ENCODE measurements at places on chromosomes 11 and 22.

DNA sequence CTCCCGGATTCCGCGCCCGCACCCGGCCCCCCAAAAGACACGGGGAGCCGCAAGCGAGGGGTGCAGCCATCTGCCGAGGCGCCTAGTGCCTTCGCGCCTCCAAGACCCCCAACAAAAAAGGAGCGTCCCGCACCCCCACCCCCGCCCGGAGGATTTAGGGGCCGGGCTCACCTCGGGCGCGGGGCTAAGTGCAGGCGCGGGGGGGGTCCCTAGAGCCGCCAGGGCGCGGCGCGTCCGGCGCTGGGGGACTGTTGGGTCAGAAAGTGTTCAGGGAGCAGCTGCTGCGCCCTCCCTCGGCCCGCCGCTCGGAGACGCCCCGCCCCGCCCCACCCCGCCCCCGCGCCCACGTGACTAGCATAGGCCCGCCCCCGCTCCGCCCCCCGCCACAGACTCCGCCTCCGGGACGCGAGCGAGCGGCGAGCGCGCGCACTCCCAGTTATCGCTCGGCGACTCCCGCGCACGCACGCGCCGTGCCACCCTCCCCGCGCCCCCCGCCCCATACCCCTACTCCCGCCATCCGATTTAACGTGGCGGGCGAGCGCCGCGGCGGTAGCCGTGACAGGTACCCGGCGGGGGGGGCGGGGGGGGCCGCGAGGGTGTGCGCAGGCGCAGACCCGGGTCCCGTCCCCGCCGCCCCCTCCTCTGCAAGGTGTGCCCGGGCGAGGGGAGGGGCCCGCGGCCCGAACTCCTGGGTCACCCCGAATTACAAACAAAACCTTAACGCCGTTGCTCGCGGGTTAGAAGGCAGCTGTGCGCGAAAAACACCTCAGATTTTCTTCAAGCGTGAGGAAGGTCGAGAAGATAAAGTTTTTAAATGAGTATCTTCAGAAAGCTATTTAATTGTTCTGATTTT lies 56.2 kb downstream of the KCNJ4 start:
- DNase-seq = peak; percentile 78

DNA sequence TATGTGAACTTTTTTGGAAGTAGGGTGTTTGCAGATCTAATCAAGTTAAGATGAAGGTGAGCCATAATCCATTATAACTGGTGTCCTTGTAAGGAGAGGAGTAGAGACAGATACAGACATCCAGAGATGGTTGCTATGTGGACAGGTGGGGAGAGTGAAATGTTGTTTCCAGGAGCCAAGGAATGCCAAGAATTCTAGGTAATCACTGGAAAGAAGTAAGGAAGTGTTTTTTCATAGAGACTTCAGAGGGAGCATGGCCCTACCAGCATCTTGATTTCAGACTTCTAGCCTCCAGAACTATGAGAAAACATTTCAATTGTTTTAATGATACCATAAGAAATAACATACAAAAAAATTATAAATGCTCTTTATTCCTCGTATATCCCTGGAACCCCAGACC lies 320.5 kb upstream of the ANO3 start:
- DNase-seq = no peak

- no peak for DNase-seq
These were observed 51.8 kb downstream of the TTC28 start for GRCh38 chr22:28627791-28628190.

DNA sequence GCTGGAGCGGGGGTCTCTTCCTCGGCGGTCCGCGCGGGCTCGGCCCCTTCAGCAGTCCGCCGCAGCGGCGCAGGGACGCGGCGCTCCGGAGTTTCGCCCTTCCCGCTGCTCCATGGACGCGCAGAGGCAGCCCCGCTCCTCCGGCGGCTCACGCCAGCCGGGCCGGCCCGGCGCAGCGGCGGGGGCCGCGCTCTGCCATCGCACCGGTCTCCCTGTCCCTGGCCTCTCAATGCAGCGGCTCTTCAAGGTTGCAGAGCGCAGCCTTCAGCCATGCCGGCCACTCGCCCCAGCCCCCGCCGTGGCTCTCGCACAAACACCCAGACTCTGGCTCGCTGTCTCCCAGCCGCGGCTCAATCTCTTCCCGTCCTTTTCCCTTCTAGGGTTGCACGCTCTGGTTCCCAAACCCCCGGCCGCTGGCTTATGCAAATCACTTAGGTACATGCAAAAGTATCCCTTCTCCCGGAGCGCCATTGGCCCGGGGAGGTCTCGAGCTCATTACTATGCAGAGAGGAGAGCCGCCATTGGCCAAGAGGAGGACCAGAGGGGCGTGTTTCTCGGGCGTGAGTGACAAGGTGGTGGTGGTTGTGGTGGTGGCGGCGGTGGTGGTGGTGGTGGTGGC lies at the start of gene LGR4:
LGR4 (minus strand) TSS at position 393 of the 619 bp plus-strand sequence. CDS start 488 bp downstream, outside the sequence.
- peak; percentile 97 for DNase-seq

- no peak for DNase-seq
These were observed 45.3 kb upstream of the POGLUT3 start for GRCh38 chr11:108543316-108543964.

- DNase-seq = peak; percentile 80
These were observed 47.2 kb downstream of the C11orf58 start for GRCh38 chr11:16785520-16786128.

GRCh38 chr11:130023204-130023603 lies 20.6 kb upstream of the PRDM10 start:
- DNase-seq = peak; percentile 94

DNA sequence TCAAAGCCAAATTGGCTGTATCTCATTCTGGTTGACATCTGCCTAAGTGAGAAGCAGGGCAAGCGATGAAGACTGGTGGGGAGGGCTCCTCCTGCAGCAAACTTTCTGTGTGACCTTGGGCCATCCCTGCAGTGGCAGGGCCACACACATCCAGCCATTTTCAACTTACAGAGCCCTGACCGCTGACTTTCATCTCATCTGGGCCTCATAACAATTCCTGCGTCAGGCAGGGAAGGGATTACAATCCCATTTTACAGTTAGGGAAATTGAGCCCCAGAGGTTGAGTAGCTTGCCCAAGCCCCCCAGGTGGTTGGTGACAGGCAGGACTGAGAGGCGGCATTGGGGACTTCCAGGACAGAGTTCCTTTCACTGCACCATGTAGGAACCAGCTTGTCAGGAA lies 21.9 kb downstream of the TPBGL start:
- no peak for DNase-seq

GRCh38 chr22:22376352-22376706 lies 131.7 kb downstream of the VPREB1 start:
- DNase-seq = no peak

- DNase-seq = no peak
These were observed 26.5 kb upstream of the KRTAP5-7 start for GRCh38 chr11:71500601-71501021.

- no peak for DNase-seq
These were observed 613.8 kb downstream of the BRD1 start for GRCh38 chr22:49213731-49214352.

DNA sequence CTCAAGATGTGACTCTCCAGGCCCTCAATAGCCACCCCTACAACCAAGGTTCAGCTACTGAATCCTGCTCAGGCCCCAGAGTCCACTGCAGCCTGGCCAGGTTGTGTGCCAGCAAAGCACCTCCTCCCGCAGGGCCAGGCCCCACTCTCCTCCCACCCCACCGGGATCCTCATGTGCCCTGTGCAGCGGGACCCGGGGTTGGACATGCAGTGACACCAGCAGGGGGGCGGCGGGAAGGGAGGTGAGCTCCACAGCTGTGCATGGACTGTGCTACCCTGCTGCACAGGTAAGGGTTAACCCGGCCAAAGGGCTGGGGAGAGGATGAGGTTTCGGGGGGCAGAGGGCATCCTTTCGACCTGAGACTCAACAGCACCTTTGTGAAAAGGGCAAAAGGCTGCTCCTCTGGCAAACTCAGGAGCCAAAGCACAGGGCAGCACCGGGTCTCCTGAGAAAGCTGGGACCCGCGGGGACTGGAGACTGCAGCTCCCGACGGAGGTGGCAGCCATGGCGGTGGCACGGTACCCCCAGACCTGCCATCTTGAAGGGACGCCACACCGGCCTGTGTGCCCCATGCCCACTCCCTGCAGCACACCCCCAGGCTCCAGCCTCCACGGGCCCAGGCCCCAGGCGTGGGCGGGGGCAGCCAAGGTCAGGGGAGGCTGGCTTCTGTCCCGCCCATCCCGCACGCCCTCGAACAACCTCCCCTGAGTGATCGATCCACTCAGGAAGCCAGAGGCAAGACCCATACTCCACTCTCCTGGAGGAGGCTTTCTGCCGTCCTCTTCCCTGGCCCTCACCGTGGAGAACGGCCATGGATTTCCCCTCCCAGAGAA lies 10.6 kb downstream of the PLXNB2 start:
- no peak for DNase-seq

- DNase-seq = no peak
These were observed 113.8 kb upstream of the NARS2 start for GRCh38 chr11:78688460-78688859.
